M059J (cell line): ENCODE measurements at places on chromosomes 1 and 21.

GRCh38 chr1:185598332-185598731, 135.9 kb upstream of the HMCN1 start:
- DNase-seq, result no peak

DNA sequence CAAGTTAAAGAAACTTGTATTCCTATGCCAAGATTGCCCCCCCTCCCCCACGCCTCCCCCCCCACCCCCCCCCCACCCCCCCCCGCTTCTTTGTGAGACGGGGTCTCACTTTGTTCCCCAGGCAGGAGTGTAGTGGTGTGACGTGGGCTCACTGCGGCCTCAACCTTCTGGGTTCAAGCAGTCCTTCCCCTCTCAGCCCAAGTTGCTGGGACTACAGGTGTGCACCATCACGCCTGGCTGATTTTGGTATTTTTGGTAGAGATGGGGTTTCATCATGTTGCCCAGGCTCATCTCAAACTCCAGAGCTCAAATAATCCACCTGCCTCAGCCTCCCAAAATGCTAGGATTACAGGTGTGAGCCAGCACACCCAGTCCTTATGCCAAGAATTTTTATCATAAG, 136.6 kb downstream of the POU2F1 start:
- no peak for DNase-seq

DNA sequence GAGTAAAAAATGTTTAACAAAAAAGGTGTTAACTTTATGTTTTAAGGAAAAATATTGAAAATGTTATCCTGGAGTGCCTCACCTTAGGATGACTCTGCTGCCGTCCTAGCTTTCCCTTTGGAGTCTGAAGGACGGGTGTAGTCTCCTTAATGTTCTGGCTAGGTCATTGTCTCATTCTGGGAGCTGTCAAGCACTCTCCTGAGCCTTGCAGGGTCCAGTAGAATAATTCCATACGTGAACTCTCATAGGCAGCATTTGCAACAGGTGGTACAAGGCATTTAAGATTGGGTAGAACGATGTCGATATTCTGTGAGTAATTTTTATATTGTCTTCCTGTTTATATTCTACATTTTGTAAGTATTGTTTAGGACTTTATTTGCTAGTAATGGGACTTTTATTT, 283.6 kb upstream of the C1orf105 start:
- no peak for DNase-seq

GRCh38 chr1:205961991-205962820, 18.9 kb upstream of the SLC26A9 start:
- peak; percentile 84 for DNase-seq

- no peak for DNase-seq
Observed at GRCh38 chr21:43921571-43921978, 56.6 kb downstream of the AGPAT3 start.

- DNase-seq, result no peak
Observed at GRCh38 chr1:67855961-67856360, 22.7 kb upstream of the GNG12 start.

DNA sequence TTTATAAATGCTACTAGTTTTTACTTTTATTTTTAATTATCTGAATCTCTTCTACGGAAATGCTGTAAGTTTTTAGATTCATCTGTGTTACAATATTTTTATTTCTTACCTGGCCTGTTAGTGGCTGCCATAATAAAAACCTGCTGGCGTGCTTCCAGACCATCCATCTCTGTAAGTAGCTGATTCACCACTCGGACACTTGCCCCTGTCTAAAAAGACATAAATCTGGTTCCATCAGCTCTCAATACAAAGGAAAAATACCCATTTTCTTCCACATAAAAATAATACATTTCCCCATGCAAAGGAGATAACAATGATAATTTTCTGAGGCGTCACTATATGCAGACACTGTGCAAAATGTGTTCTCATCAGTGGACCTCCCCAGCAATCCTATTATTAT, 62.0 kb downstream of the NVL start:
- DNase-seq, result peak; percentile 70

DNA sequence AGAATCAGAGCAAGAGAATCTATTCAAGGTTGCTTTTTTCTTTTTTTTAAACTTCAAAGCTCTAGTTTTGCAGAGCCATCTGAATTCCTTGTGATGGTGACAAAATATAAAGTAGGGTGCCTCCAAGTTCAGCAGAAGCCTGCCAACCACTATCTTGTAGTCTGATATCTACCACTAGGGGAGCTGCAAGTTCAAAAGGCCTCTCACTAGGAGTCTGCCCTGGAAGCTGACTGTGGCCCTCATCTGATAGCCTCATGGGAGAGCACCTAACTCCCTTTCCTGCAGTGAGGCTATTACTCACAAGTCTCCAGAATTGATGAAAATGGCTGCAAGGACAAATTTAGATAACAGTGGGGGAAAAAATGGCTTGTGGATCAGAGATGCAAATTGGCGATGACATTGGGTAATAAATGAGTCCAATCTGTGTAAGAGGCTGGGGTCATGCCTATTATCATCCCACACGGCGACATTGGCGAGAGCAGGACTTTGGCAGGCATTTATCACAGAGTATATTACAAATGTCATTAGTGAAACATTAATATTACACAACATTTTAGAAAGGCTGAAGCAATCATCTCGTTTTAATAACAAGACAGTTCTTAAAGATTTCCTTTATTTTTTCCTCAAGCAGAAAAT, 10.7 kb upstream of the ZP4 start:
- DNase-seq, result peak; percentile 24

DNA sequence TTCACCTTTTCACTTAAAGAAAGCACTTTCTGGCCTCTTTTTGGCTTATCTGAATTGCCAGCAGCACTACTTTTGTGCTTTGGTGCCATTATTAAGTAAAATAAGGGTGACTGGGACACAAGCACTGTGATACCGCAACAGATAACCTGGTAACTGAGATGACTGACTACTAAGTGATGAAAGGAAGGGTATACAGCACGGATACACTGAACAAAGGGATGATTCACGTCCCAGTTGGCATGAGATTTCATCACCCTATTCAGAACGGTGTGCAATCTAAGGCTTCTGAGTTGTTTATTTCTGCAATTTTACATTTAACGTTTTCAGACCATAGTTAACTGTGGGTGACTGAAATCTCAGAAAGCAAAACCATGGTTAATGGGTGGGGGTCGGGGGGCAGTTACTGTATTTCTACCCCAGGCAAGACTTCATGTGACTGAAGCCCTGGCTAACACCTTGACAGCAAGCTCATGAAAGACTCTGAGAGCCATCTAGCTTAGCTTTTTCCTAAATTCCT, 102.8 kb downstream of the CLIC6 start:
- peak; percentile 90 for DNase-seq

DNA sequence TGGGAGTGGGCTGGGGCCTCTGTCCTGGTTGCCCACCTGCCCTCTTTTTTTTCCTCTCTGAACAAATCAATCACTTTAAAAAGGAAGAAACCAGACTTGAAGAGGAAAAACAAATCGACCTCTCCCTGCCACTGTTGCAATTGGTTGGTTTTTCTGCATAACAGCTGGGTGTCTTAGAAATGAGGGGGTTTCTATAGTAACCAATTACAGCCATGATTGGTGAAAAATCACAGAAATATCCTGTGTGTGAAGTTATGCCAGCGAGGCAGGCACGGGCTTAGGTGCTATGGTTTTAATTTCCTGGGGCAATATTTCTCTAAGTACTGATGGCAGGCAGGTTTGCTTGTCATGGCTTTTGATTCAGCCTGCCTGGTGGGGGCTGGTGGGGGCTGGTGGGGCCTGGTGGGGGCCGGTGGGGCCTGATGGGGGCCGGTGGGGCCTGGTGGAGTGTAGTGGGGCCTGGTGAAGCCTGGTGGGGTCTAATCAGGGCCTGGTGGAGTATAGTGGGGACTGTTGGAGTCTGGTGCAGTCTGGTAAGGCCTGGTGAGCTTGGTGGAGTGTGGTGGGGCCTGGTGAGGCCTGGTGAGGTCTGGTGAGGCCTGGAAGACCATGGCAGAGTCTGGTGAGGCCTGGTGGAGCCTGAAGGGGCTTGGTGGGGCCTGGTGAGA, 54.6 kb downstream of the AJAP1 start:
- DNase-seq, result no peak

DNA sequence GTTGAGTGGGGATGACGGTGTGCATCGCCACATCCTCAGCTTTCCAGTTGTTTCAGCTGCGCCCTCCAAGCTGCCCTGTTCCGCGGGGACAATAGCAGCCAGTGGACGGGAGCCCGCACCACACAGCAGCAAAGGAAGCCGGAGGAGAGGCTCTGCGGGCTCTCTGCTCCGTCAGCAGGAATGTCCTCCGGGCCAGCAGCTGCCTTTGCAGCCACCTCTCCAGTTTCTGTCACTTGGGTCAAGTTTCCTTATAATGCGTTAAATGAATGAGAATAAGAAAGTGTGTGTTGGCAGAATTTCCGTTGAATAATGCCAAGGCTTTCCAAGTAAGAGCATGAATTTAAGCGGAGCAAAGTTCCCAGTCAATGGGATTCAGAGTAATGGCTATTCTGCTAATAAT, 263.3 kb downstream of the KIF26B start:
- DNase-seq, result no peak

GRCh38 chr21:17491716-17492414, 21.0 kb upstream of the CXADR start:
- peak; percentile 98 for DNase-seq

DNA sequence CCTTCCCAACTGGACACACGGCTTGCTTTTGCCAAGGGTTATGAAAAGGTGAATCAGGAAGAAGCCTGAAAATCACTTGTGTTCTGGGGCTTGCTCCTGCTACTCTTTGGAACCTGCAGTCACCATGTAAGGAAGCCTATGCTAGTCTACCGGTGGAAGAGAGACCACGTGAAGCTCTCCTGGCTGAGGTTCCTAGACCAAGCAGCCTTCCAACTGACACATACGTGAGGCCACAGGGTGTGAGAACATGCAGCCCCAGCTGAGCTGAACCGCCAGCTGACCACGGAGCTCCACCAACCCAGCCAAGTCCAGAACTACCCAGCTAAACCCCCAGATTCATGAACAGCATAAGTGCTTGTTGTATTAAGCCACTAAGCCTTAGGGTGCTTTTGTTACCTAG, 72.8 kb upstream of the KRTAP19-8 start:
- DNase-seq, result no peak

- DNase-seq, result no peak
Observed at GRCh38 chr1:16615253-16616252, 2.2 kb upstream of the NBPF1 start.

GRCh38 chr1:181531441-181531840, 48.1 kb downstream of the CACNA1E start:
- no peak for DNase-seq

- peak; percentile 62 for DNase-seq
Observed at GRCh38 chr1:32335790-32336590, at the start of gene MARCKSL1. Gene MARCKSL1 (minus strand): TSS chr1:32336233. CDS start chr1:32336033, 200 bp downstream.

GRCh38 chr1:241979926-241980325, 19.0 kb downstream of the MAP1LC3C start:
- no peak for DNase-seq

GRCh38 chr1:226735576-226735975, 3.5 kb downstream of the ITPKB start:
- no peak for DNase-seq

- peak; percentile 75 for DNase-seq
Observed at GRCh38 chr1:152052606-152053005, 15.8 kb upstream of the S100A11 start.
